Muscle of arm (tissue), 14 donors: ENCODE measurements at places on chromosomes 12 and 14. TPM values are rescaled to one million over a fixed set of nuclear protein-coding genes. Genes with fewer than 3 reads are reported as not detected.
A peak's percentile ranks its signal among the peaks of the same experiment; 100 is the strongest.

- no peak for DNase-seq
Observed at GRCh38 chr12:57477710-57478681, 1.7 kb downstream of the ARHGAP9 start.

DNA sequence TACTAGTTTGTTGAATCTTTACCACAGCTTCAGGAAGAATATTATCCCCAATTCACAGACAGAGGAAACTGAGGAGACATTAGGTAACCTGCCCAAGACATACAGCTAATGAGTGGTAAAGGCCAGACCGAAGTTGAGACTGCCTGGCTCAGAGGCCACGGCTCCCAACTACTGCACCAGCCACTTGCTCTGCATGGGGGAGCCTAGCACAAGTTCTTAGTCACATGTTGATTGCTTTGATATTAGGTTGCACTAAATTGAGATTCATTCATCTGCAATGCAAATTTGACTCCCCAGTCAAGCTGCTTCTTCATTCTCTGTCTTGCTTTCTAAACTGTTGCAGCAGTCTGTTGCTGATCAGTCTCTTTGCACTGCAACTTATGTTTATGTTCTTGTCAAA is 25.9 kb upstream of the POLR3B start:
- no peak for DNase-seq

GRCh38 chr12:76883811-76884210 is 5.0 kb upstream of the CSRP2 start:
- DNase-seq, result peak; percentile 48

- no peak for DNase-seq
Observed at GRCh38 chr12:71407732-71408131, 31.9 kb upstream of the LGR5 start.

Gene PTCSC3
- polyA plus RNA-seq, result not detected

Gene OS9
- 131 TPM for polyA plus RNA-seq

Gene NEMP1
- polyA plus RNA-seq, result 23.4 TPM

Gene LUM
- 948 TPM for polyA plus RNA-seq

Gene PMCH
- polyA plus RNA-seq, result 0.52 TPM
